NCI-H526 (cell line): ENCODE measurements at places on chromosomes 5 and 9.
A peak's percentile ranks its signal among the peaks of the same experiment; 100 is the strongest.

DNA sequence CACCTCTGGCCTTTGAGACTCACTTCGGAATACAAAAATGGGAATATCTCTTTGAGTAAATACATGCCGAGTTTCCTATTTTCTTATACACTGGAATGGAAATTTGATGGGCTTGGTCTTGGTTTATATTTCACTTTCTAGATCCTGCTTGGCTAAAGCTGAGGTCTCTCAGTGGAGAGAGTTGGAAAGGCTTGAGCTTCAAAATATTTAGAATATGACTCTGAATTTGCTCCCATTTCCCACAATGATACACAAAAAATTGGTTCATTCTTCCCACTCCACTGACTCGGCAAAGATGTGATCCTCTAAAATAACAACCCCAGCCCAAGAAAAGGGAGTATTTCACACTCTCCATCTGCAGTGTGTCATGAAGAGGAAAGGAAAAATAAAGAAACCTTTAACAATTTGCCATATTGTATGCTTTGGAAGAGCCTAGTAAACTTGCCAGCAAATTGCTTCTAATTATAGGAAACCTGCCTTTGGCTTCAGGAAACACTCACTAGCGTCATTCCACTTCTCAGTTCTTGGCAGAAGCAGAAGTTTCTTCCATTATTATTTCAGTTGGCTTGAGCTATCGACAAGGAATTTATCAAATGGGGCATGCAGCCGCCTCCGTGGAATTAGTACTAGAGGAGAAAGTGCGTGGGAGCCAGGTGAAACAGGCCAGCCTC is 302.9 kb downstream of the NSG2 start:
- DNase-seq = no peak

GRCh38 chr5:166602271-166602670 is 1689.2 kb upstream of the WWC1 start:
- DNase-seq = no peak

DNA sequence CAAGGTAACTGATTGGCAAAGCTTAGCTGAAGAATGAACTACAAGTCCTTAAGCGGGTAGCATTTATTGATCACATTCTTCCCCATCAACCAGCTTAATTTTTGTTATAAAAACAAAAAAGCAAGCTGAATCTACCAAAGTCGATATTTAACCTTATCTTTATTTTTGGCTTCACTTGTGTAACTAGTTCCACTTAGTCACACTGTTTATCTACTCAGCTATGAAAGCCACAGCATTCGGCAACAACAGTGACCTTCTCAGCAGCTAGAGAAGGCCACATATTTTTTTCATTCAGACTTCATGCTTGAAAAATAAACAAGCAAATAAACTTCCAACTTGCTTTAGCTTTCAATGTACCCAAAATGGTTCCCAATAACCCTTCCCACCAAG is 69.4 kb downstream of the KLHL3 start:
- no peak for DNase-seq

- peak; percentile 54 for DNase-seq
Observed at GRCh38 chr5:87661784-87662566, 249.2 kb upstream of the CCNH start.

- no peak for DNase-seq
Observed at GRCh38 chr5:1294206-1294834, 548 bp downstream of the TERT start.

DNA sequence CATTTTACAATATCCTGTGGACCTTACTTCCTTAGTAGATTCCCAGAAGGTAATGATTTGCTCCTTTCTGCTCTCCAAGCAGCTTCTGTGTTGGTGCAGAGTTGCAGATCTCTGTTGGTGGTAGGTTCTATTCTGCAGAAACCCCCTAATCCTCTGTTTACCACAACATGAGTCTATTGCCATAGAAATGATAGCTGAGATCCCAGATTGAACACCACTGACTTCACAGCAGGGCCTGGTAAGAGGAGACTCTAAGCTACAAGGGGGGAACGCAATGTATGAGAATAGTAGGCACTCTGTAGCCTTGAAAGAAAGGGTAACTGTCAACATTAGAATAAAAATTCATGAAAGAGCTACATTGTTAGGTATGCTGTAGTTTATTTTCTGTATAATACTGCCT is 59.5 kb downstream of the MUSK start:
- DNase-seq = no peak

DNA sequence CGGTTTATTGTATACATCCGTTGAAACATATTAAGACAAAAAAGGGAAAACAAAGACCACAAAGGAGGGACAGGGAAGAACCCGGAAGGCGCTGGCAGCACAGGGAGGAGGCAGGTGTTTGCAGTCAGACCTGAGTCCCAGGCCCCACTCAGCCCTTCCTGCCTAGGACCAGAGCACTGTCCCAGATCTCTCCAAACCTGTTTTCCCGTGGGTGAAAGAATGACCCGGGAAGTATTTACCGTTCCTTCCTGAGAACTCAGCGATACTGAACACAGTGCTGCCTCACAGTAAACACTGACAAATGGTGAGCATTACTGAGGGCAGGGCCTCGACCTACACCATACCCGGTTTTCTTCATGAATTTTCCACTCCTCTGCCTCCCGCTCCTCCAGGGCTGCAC is 1.2 kb downstream of the ABO start:
- DNase-seq = no peak

DNA sequence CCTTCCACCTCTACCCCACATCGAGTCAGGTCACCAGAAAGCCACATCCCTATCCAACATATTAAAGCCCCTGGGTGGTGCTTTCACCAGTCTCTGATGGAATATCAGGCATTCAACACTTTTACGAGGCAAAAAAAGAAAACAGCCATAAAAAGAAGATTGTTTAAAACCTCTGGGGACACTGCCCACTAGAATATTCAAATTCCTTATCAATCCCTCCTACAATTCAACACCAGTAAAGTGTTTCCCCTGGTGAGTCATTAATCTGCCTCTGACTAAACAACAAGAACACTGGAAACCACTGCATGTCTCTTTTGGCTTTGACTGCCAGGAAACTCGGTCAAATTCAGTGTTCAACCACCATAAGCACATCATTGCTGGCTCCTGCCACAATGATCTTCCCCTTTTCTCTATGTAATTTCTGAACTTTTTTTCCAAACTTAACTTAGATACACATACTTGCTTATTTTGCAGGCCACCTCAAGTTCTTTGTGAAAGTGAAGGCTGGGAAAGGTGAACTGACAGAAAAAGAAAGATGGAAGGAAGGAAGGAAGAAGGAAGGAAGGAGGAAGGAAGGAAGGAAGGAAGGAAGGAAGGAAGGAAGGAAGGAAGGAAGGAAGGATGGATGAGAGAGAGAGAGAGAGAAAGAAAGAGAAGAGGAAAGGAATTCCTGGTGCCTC is 105.3 kb downstream of the PAX5 start:
- peak; percentile 51 for DNase-seq

GRCh38 chr5:153770066-153770465 is 268.6 kb downstream of the FAM114A2 start:
- DNase-seq = no peak

DNA sequence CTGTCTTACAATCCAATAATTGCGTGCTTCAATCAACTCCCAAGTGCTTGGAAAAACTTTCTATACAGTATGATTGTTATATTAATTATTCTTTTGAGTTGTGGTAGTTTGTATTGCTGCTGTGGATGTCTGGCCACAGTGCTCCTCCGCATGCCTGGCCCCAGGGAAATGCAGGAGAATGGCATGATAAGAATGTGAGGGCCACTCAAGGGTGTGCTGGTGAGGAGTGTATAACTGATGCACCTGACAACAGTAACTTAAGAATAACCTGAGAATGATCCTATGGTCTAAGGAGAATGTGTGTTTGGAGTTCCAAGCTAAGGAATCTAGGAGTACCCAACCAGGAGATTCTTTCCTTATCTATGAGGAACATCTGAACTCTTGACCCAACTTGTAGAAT is 152.9 kb upstream of the APC start:
- DNase-seq = no peak

DNA sequence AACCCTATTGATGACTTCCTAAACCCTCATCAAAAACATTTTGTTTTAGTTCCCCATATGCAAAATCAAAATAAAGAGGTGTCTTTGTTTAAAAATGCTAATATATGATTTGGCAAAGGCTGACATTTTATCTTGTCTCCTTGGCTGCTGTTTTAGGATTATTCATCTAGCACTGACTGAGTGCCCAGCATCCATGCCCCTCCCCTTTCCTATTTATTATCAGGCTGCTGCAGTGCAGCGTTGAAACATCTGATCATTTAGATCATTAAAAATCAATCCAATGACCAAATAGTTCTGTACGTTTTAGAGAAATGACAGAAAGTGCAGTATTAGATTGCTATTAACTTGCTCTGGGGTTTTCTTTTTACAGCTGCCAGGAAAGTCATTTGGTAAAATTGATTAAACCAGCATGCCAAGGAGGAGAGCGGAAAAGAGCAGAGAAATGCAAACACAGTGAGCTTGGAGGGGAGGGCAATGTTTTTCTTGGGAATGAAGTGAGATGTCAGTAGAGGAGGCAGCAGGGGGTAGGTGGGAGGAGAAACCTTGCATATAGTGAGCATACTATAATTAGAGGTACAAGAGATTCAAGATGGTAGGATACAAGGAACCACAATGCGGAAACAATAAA is 286.3 kb downstream of the PDE4D start:
- DNase-seq = no peak

DNA sequence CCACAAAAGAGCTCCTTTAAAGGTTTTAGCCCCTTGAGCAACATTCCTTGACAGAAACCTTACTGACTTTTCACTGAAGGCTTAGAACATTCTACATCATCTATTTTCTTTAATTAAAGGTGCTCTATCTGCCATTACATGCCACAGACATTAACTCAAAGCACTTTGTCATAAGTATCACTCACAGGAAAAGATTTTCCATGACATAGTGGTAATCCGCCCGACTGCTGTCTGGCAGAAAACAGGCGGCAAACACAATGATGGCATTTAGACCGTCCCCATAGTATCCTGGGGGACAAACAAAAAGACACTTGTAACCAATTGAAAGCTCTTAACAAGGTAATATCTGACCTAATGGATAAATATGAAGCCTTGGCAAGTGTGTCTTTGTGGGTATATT is 126.2 kb upstream of the PCA3 start:
- DNase-seq = no peak

DNA sequence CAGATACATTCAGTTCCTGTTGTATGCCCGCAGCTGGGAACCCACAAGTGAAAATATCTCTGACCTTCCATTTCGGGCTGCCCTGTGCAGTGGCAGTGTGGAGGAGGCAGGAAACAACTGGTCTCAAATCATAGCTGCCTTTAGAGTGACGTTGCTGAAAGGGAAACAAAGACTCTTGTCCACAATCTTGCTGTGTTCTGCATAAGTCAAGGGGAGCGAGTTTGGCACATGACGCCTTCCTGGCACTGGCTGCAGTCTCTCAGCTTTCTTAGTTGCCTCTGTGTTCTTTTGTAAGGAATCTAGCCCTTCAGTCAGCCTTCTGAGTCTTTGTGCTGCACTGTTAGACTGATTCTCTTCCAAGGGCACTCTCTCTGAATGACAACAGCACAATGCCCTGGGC is 24.0 kb downstream of the ADAMTS16 start:
- DNase-seq = no peak

GRCh38 chr5:6496207-6496584 is 47.5 kb downstream of the UBE2QL1 start:
- DNase-seq = no peak

DNA sequence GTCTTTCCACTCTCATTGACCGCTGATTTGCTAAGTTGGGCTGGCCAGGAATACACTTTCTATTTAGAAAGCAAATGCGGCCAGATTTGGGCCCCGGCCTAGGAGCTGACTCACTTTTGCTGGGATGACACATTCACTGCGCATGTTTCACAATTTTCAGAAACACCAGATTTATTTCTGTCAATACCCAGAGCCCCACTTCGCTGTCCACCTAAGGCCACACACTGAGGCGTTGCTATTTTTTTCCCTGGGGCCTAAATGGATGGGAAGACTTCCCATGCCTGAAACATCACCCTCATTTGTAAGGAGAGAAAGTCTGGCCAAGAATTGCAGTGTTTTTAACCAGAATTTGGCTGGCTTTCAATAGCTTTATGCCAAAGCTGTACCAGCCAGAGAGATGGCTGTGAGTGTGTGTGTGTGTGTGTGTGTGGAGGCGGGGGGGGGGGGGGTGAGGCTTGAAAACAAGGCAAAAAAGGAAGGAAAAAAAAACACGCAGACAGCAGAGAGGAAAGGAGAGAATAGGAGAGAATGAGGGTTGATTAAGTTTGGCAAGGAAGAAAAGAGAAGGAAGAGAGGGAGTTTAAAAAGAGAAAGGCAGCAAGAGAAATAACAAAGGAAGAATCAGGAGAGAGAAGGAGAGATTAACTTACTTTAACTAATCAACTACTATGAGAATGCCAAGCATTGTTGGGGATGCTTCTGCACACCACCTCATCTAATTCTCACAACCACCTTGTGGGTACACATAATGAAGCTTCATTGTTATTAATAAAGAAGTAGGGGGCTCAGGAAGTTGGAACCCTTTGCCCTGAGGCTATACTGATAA is 261.4 kb upstream of the KLF4 start:
- no peak for DNase-seq

DNA sequence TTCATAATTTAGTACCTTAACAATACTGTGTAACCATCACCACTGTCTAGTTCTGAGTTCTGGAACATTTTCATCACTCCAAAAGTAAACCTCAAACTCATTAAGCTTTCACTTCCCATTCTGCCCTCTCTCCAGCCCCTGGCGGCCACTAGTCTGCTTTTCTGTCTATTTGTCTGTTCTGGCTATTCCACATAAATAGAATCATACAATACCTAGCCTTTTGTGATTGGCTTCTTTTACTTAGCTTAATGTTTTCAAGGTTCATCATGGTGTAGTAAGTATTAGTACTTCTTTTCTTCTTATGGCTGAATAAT is 138.7 kb downstream of the RAPGEF6 start:
- DNase-seq = no peak

DNA sequence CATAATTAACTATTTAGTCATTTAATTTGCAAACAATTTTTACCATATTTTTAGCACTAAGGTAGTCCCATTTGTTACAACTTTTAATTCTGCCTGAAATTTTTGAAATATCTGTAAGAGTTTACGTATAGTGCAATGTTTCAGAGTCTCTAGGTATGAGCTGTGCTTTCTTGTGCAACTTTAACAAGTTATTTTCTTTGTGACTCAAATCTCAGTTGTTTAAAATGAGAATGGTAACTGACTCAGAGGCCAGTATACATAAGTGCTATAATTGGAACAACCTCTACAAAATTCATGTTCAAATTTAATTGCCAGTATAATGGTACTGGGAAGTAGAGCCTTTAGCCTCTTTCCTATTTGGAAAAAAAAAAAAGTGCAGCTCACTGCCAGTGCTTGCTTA is 14.2 kb upstream of the ZNF883 start:
- no peak for DNase-seq

- DNase-seq = peak; percentile 56
Observed at GRCh38 chr5:8633696-8634095, 764.7 kb downstream of the MTRR start.

- DNase-seq = no peak
Observed at GRCh38 chr5:136276946-136277345, 84.0 kb upstream of the SMIM32 start.

GRCh38 chr9:112868461-112868860 is 22.2 kb downstream of the SLC46A2 start:
- DNase-seq = no peak
